Inflammatory macrophage treated with lipopolysaccharide for 1 hour (primary cell): ENCODE measurements at places on chromosomes 4 and X.

DNA sequence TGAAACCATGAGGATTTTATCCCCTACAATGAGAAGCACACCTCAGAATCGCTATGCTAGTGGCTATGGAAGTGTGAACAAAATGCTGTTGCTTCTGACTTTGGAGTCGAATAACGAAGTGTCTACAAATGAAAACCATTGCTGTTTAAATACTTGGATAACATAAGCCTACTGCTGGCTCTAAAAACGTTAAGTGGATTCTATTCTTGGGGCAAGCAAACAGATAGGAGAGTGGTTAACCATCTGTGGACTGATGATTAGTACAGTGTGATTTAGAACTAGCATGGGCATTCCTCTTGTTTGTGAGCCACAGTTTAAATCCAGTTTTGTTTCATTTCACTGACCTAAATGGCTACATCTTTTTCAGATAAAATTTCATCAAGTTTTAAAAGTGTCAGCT lies 109.7 kb upstream of the PNPLA4 start:
- DNase-seq: no peak

GRCh38 chr4:70930530-70931256 lies 28.5 kb downstream of the MOB1B start:
- DNase-seq: no peak

DNA sequence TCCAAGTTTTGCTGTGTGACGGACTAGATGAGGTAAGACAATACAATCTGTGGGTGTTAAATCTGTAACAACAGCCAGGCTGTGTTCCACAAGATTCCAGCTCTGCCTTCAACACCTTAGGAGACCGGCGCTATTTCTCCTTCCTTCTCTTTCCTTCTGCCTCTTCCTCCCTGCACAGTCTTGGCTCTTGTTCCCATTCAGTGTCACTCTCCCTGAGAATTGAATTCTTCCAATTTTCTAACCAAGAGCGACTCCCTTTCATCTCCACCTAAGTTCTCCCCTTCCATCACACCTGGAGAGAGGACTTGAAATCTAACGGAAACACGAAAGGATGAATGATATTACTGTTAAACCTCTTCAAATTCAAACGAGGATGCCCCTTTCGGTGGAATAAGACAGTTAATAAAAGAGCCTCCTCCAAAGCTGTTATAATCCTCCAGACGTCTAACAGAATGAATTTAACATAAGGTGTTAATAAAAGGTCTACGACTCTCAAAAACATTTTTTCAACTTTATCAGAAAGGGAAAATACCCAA lies 2.7 kb downstream of the EPHA5 start:
- DNase-seq: no peak

GRCh38 chr4:27305246-27305645 lies 444.6 kb downstream of the STIM2 start:
- DNase-seq: no peak

- DNase-seq: peak; percentile 46
These were observed 43.1 kb downstream of the GASK1B start for GRCh38 chr4:158129694-158130093.

DNA sequence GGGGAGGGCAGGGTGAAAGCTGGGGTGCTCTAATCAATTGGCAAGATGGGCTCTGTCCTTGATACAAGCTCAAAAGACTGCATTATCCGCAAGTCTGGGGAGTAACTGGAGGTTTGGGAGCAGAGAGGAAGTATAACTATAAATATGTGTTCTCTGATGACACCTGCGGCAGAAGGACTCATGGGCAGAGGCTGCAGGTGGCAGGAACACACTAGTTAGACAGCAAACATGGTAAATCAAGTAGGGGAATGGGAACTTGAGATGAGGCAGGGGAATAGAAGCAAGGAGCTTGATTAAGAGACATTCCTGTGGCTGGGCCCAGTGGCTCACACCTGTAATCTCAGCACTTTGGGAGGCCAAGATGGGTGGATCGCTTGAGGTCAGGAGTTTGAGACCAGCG lies 30.3 kb downstream of the SH3KBP1 start:
- DNase-seq: no peak

DNA sequence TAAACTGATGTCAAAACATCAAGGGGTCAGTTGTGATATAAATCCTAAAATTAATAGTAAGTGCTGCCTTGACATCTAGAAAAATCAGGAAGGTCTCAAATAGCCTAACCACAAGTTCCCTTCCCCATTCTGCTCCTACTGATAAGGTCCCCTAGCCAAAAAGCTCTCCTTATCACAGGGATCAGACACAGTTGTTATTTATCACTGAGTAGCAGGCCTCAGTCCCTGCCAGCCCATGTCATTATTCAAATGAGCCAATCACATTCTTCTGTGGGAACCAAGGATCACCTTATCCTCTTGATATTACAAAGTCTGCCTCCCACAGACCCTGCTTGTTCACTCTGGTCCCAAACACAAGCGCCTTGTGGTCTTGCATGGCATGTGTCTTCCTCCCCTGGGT lies 23.3 kb upstream of the TMEM255A start:
- DNase-seq: no peak

GRCh38 chr4:41795796-41796385 lies 47.4 kb upstream of the PHOX2B start:
- no peak for DNase-seq

- no peak for DNase-seq
These were observed 8.2 kb upstream of the CD99L2 start for GRCh38 chrX:150906694-150907093.

GRCh38 chrX:104679175-104679574 lies 113.2 kb downstream of the IL1RAPL2 start:
- DNase-seq: no peak

DNA sequence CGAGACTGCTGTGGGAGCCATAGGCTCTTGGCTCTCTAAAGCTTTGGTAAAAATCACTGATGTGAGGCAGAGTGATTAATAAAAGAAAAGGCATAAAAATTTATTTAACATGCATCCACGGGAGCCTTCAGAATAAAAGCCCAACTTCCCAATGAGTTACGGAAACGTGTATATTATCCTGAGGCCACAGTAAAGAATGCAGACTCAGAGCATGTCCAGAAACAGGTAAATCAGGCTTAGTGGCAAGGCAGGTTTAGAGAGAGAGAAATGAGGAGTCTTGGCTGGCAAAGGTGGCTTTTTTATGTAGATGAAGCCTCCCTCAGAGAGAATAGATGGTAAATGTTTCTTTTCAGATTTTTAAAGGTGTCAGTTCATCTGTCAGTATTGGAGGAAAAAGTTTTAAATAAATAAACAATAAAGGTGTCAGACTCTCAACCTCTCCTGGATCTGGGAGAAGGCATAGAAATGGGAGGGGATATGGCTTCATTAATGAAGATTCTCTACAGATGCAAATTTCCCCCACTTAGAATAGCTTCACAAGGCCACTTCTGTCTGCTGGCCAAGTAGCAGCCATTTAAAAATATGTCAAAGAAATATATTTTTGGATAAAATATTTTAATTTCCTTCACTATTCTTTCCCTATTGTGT lies 24.0 kb downstream of the C4orf51 start:
- DNase-seq: no peak

GRCh38 chr4:115219315-115219860 lies 106.0 kb upstream of the NDST4 start:
- DNase-seq: no peak

DNA sequence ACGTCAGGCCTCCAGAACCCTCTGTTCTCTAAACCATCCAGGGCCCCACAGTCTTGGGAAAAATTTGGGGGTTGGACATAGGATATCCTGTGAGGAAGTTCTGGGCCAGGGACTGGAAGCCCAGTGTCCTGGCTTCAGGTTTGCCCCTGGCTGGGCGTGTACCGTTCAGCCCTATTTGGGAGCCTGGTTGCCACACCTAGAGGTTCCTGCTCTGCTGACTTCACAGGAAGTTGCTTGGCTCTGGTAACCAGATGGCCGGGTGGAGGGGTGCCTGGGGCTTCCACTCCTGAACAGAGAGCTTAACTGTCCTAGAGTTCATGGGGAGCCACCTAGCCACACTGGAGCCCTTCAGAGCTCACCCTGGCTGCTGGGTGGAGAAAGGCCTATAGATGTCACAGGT lies 1.1 kb downstream of the TAFAZZIN start:
- no peak for DNase-seq

DNA sequence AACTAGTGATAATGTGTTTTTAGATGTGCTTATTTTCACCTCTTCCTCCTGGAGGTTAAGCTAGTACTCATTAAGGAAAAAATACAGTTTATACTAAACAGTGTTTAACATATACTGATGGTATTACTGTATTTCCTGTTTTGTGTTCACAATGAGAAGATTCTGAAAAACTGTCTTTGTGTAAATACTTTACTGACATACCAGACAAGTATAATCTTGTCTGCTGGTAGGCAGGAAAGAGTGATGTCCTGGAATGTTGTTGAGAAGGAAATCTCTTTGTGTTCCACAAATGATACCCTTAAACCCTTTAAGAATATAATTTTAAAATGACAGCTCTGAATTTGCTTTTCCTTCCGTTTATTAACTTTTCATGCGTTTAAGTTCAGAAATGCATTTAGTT lies 205.5 kb upstream of the NUDT6 start:
- no peak for DNase-seq

DNA sequence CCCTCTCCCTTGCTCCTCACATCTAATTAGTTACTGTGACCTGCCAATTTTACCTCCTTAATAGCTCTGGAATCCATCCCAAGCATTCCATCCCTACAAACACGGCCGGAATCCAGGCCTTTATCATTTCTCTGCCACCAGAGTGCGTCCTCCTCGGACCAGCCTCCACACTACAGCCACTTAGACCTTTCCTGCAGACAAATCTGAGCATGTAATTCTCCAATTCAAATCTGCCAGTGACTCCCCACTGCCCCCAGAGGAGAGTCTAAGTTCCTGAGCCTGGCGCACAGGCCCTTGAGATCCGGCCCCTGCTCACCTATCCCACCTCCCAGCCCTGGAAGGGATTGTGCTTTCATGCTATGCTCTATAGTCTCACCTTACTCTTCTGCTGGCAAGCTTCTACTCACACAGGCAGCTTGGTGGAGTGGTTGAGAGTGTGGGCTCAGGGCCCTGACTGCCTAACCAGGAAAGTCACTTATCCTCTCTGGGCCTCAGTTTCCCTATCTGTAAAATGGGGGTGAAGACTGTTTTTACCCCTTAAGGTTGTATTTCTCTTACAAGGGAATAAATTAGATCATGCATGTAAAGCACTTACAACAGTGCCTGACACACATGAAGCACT lies 31.2 kb downstream of the PJA1 start:
- DNase-seq: peak; percentile 1

- DNase-seq: peak; percentile 67
These were observed 270.8 kb upstream of the FGF13 start for GRCh38 chrX:138982365-138982764.

DNA sequence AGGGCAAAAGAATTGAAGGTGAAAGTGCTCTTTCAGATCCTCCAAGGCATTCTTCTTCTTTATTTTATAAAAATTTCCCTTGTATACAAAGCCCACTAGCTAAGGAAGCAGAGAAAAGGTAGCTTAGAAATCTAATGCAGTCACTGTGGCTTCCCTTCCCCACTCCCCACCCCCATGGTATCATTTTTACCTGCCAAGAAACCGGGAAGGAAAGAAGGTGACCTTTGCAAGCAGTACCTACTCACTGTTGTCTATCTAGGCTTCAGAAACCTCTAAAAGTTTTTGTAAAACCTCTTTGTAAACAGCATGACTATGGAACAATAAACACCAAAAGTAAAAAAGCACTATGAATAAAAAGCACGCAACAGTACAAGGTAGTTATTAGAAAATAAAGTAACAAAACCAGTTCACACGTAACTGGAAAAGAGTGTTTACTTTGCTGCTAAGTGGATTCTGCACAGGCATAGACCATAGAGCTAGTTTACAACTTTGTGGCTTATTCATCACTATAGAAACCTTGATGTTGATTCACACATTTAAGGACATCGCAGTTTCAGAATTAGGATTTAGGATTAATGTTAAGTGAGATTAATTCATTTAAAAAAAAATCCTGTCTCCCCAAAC lies 109.6 kb upstream of the FTHL17 start:
- DNase-seq: no peak

DNA sequence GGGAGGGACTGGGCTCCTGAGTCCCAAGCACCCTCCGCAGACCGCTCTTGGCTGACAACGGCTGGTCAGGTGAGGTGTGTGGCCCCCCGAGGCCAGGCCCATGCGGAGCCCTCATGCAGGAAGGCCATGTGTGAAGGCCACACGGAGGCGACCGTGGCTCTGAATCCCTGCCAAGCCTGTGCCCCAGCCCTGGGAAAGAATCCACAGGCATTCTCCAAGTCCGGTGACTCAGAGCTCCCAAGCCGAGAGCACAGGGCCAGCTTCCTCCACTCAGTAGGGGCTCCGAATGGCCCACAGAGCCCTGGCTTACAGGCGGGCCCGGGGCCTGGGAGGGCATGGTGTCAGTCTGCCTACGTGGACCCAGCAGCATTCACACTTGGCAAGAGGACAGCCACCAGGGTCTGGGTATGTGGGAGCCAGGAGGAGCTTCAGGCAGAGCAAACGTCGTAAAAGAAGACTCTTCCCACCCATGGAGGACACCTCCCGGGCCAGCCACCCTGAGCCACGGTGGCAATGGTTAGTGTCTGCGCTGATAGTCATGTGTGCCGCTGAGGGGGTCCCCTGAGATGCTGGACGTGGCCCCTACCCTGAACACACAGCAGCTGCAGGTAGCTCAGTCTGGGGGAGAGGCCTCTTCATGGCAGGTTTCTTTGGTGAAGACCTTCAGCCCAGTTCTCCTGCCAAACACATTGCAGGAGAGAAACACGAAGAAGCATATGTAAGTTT lies 105.7 kb downstream of the PSAPL1 start:
- no peak for DNase-seq

DNA sequence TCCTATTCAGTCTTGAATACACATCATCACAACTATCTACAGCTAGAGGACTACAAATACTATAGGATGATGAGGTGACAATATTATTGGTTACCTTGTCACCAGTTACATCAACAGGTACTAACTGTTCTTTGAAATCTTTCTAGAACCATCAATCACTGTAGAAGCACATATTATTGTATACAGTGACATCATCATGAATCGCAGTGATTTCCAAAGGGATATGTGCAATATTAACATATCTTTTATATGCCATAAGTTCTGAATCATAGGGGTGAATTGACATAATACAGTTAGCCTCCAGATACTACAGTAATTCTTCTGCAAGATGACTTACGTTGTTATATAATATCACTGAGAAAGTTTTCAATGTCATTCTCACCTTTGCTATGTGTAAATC lies 105.2 kb upstream of the HPGD start:
- no peak for DNase-seq

- no peak for DNase-seq
These were observed 82.0 kb upstream of the PITX2 start for GRCh38 chr4:110704748-110705439.

- peak; percentile 93 for DNase-seq
These were observed 79.6 kb downstream of the SMIM20 start for GRCh38 chr4:25993395-25994185.

- DNase-seq: no peak
These were observed 16.2 kb upstream of the S100G start for GRCh38 chrX:16633754-16634153.

DNA sequence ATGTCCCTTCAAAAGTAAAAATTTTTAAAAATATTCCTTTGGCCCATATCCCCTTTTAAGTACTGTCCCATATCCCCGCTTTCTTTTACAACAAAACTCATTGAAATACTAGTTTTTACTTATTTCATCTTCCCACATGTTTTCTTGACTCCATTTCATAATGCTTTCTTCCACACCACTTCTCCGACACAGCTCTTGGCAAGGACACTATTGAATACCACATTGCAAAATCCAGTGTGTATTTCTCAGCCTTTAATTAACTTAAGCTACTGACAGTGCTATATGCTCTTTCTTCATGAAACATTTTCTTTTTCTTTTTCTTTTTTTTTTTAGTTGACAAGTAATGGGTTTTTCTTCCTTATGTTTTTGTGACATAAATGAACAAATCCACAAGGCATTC lies 28.8 kb downstream of the PRDM8 start:
- DNase-seq: no peak
